ENCODE measurements at places on chromosomes 12 and 14. TPM values are rescaled to one million over a fixed set of nuclear protein-coding genes. Genes with fewer than 3 reads are reported as not detected.

- H3K27me3 ChIP-seq = no peaks in the 10 kb centered on the region
- no peaks in the 10 kb centered on the region for H3K4me1 ChIP-seq
- H3K27ac ChIP-seq = no peak overlapping the region
- no peak overlapping the region for H3K4me3 ChIP-seq
Measured at GRCh38 chr14:101289230-101289690, 272.0 kb upstream of the DIO3 start.

The NAV3 gene
- total RNA-seq = 13.2 TPM

GRCh38 chr12:84596266-84596665 lies 316.3 kb downstream of the SLC6A15 start:
- no peaks in the 10 kb centered on the region for H3K4me1 ChIP-seq
- H3K4me3 ChIP-seq = no peak overlapping the region
- no peaks in the 10 kb centered on the region for H3K27me3 ChIP-seq
- H3K36me3 ChIP-seq = no peaks in the 10 kb centered on the region
- no peak overlapping the region for H3K27ac ChIP-seq

GRCh38 chr12:74999474-74999873 lies 210.2 kb downstream of the KCNC2 start:
- no peaks in the 10 kb centered on the region for H3K27me3 ChIP-seq
- H3K4me3 ChIP-seq = no peak overlapping the region
- H3K27ac ChIP-seq = no peak overlapping the region
- H3K4me1 ChIP-seq = no peaks in the 10 kb centered on the region
- DNase-seq = no peak

The CLEC2D gene
- 6.8 TPM for total RNA-seq

The BMP4 gene
- 127 TPM for total RNA-seq

The ADAMTS20 gene
- total RNA-seq = not detected

DNA sequence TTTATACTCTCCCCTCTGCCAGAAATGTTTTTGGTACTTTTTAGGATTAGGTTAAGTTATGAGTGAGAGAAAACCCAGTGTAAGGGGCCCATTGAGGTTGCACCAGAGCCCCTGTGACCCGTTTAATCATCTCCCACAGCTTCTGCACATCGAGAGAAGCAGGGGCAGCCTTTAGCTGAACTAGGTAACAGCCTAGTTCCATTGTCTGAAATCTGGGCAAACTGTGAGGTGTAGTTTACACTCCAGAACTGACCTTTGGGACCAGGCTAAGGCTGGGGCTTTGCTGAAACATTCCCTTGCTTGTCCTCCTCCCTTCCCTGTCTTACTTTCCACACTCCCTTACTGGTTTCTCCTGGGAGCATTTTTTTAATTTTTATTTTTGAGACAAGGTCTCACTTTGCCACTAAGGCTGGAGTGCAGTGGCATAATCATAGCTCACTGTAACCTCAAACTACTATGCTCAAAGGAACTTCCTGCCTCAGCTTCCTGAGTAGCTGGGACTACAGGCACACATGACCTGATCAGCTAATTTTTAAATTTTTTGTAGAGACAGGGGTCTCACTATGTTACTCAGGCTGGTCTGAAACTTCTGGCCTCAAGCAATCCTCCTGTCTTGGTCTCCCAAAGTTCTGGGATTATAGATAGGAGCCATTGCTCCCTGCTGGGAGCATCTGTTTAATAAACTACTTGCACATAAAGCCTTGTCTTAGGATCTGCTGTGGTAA lies 25.9 kb upstream of the DHRS2 start:
- no peak overlapping the region for H3K27ac ChIP-seq
- no peaks in the 10 kb centered on the region for H3K4me1 ChIP-seq
- H3K27me3 ChIP-seq = no peaks in the 10 kb centered on the region
- H3K4me3 ChIP-seq = no peak overlapping the region
- H3K36me3 ChIP-seq = no peaks in the 10 kb centered on the region
- DNase-seq = no peak

DNA sequence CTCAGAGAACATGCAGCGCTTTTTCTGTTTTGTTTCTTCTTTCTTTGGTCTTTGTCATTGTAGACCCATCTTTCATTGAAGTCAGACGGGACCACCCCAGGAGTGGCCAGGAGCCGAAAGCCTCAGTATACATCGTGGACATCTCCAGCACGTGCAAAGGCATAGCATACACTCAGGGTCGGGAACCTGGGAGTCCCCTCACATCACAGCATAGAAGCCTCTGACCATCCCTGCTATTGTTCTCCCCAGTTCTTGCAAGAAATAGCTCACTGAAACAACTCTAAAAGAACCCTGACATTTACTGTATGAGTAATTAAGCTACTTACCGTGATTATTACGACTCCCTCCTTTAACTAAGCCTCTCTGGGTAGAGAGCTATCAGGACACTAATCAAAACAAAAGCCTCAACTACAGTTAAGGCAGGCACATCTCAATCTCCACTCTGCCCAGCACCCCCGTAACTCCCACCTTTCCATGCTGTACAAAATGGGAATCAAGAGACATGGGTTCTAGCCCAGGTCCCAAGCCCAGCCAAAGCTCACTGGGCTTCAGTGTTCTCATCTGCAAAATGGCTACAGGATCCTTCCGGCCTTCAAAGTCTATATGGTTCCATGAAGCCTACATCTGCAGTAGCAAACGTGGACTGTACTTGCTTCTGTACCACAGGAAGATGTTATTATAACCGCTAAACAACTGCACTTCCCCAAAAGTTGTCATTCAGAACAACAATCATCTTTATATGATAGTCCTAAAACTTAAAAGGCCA lies 6.7 kb downstream of the CCDC88C start:
- H3K36me3 ChIP-seq = no peaks in the 10 kb centered on the region
- H3K4me3 ChIP-seq = no peak overlapping the region
- no peaks in the 10 kb centered on the region for H3K27me3 ChIP-seq
- no peaks in the 10 kb centered on the region for H3K4me1 ChIP-seq

The SLC39A2 gene
- total RNA-seq = 0.97 TPM

- no peak overlapping the region for H3K27ac ChIP-seq
- no peaks in the 10 kb centered on the region for H3K36me3 ChIP-seq
- no peak for DNase-seq
- no peak overlapping the region for H3K4me3 ChIP-seq
Measured at GRCh38 chr12:29863665-29864064, 79.9 kb upstream of the TMTC1 start.

DNA sequence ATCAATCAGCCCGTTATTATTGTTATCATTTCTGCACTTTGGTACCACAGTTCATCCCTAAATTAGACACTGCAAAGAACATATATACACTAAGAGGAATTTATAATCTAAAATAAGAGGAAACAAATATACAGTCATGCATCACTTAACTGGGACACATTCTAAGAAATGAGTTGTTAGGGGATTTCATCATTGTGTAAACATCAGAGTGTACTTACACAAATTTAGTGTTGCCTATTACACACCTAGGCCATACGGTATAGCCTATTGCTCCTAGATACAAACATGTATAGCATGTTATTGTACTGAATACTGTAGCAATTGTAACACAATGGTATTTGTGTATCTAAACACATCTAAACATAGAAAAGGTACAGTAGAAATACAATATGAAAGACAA lies 190.5 kb downstream of the BMP4 start:
- DNase-seq = no peak
- H3K4me1 ChIP-seq = no peaks in the 10 kb centered on the region
- no peak overlapping the region for H3K27ac ChIP-seq
- no peaks in the 10 kb centered on the region for H3K27me3 ChIP-seq

DNA sequence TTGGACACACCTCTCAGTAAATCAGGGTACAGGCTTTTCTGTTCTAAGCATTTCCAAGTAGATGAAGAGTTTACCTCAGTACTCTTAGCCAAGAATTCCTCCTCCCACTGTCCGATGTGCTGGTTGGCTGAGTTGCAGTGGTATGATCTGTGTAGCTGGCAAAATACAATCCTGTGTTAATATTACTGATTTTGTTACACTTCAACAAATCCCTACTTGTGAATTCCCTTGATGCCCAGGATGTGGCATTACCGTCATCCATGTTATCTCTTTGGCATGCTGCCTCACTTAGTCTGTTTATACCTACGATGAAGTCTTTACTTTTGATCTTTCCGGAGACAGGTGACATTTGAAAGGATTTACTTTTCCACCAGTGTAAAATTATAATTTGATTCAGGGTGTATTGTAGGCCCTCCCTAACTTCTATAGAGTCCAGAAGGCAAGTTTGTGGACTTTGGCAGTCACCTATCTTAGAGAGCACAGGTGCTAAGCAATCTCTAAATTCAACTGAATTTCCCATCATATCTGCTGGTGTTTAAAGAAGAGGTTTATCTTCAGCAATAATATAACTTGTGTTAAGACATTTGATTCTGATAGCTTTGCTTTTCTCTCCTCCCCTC lies 10.1 kb downstream of the CCDC196 start:
- no peaks in the 10 kb centered on the region for H3K4me1 ChIP-seq
- H3K27me3 ChIP-seq = no peaks in the 10 kb centered on the region
- no peaks in the 10 kb centered on the region for H3K36me3 ChIP-seq
- no peak overlapping the region for H3K27ac ChIP-seq
- H3K4me3 ChIP-seq = no peak overlapping the region

DNA sequence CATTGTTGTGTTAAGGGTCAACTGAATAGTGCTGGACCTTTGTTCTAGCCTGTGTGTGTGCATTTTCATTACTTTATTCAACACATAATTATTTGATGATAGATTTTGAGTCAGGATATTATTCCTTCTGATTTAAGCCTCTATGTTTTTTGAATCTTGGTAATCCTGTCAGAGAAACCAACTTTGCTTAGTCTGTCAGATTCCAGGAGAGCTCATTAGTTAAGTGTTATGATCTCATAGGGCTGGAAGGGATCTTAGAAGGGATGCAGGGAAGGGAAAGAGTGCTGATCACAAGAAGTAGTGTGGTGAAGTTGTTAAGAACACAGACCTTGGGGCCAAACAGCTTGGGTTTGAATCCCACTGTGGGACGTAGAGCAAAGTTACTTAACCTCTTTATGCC lies 52.9 kb downstream of the SCN8A start:
- H3K4me3 ChIP-seq = no peak overlapping the region
- H3K27ac ChIP-seq = no peak overlapping the region
- DNase-seq = no peak
- no peaks in the 10 kb centered on the region for H3K27me3 ChIP-seq

The OR4Q3 gene
- not detected for total RNA-seq

The CLEC4A gene
- total RNA-seq = not detected

The SPIC gene
- not detected for total RNA-seq

The ACSM4 gene
- total RNA-seq = not detected

- no peak overlapping the region for H3K4me3 ChIP-seq
- H3K36me3 ChIP-seq = no peaks in the 10 kb centered on the region
- H3K27me3 ChIP-seq = no peaks in the 10 kb centered on the region
- H3K27ac ChIP-seq = no peak overlapping the region
- no peak for DNase-seq
Measured at GRCh38 chr12:106814714-106815113, 40.2 kb downstream of the RIC8B start.

DNA sequence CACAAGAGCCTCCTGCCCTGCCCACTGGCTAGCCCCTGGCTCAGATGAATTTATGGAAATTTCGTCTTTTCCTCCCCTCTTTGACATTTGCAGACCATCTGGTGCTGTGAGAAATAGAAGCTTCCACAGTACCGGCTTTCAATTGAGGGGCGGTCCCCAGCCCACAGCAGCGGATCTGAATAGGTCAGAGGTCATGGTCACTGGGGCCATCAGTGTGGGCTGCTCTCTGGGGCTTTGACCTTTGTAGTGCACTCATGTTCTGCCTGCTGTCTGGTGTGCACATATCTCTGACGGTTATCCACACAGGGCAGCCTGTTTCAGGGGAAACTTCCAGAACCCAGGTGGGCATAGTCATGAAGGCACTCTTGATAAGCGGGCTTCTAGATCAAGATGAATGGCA lies 2.5 kb upstream of the RFLNA start:
- no peak overlapping the region for H3K4me3 ChIP-seq
- no peaks in the 10 kb centered on the region for H3K4me1 ChIP-seq

Data from uterus (tissue), 4 donors.